ENCODE measurements at places on chromosomes 3 and 15.

- no peak overlapping the region for H3K4me3 ChIP-seq
- H3K27me3 ChIP-seq = peaks cover 7% of the 10 kb centered on the region
- no peak overlapping the region for H3K27ac ChIP-seq
- H3K36me3 ChIP-seq = no peaks in the 10 kb centered on the region
These were observed 74.1 kb upstream of the MNS1 start for GRCh38 chr15:56538901-56539545.

DNA sequence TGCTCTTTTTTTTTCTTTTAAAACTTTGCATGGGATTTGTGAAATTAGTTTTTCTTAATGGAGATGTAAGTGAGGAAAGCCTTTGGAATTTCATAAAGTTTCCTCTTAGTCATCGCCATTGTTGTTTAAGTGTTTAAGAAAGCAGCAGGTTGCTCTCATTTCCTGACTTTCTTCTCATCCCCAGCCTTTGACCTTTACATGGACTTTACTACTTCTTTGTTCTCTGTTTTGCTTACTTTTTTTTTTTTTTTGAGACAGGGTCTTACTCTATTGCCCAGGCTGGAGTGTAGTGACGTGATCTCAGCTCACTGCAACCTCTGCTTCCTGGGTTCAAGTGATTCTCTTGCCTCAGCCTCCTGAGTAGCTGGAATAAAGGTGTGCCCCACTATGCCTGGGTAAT lies 38.6 kb downstream of the FBXL2 start:
- no peak for DNase-seq
- no peak overlapping the region for H3K4me3 ChIP-seq
- H3K27ac ChIP-seq = no peak overlapping the region
- no peaks in the 10 kb centered on the region for H3K36me3 ChIP-seq
- peaks cover 14% of the 10 kb centered on the region for H3K27me3 ChIP-seq

DNA sequence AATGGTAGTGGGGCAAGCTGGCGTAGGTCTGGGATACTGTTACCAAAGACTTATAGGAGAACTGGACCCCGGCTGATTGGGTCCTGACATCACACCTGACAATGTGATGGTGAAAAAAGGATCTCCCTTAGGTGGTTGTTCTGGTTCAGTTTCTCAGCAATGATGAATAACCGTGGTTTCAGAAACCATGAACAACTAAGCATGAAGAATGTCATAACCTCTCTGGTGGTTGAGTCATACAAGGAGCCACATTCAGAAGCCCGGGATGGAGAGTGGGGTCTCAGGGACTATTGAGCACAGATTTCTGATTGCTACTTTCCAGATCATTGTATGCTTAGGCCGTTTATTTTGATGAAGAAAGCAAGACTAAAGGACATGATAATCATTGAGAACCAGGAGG lies 17.4 kb downstream of the GPR160 start:
- H3K4me1 ChIP-seq = peaks cover 37% of the 10 kb centered on the region
- no peaks in the 10 kb centered on the region for H3K27me3 ChIP-seq
- no peaks in the 10 kb centered on the region for H3K36me3 ChIP-seq
- H3K27ac ChIP-seq = no peak overlapping the region
- DNase-seq = no peak

DNA sequence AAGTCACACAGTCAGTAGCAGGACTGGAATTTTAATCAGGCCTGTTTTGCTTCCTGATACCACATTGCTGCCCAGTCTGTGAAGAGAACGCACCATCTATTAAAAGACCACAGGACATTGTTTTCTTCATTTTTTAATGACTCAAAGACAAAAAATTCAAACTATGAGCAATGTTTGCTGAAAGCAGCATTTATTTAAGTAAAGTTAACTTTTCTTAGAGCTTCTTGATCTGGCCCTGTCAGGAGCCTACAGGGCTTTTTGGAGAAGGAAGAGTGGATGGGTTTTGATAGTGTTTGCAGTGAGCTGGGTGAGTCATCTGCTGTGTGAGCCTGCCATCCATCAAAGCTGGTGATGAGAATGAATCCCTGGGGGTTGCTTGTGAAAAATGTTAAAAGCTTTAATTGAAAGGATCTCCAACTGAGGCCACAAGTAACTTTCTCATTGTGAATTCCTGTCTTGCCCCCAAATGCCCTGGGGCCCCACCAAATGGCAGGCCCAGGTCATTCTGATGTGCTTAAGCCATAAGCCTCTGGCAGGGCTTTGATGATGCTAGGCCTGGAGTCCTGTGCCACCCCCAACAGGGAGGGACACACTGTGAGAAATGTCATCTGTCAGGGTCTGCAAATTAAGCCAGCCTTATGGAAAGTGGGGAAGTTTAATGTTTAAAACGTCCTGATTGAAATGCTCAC lies 136.2 kb upstream of the PFN2 start:
- H3K27me3 ChIP-seq = peaks cover 9% of the 10 kb centered on the region
- H3K4me3 ChIP-seq = no peak overlapping the region
- no peak for DNase-seq
- H3K4me1 ChIP-seq = no peaks in the 10 kb centered on the region
- no peaks in the 10 kb centered on the region for H3K36me3 ChIP-seq
- H3K27ac ChIP-seq = no peak overlapping the region

- no peaks in the 10 kb centered on the region for H3K4me1 ChIP-seq
- H3K36me3 ChIP-seq = no peaks in the 10 kb centered on the region
- no peak overlapping the region for H3K27ac ChIP-seq
- H3K4me3 ChIP-seq = no peak overlapping the region
- H3K27me3 ChIP-seq = no peaks in the 10 kb centered on the region
- no peak for DNase-seq
These were observed 2.6 kb upstream of the GNB5 start for GRCh38 chr15:52193791-52194190.

DNA sequence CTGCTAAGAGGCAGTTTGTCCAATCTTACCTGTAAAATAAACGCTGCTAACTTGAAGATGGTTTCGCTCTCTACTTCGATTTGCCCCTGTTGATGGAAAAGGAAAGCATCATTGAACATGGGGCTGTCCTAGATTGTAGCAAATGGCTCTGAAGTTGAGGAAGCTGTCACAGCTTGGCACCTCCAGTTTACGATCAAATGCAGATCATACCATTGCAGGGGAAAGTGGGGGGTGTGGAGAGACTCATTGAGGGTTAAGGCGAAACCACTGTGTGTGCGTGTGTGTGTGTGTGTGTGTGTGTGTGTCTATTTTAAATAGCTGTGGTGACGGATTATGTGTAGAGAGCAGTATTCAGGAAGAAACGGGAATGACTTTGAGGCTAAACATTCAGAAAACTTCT lies 127.6 kb upstream of the LMOD3 start:
- H3K4me3 ChIP-seq = peak overlapping the region; percentile 1
- H3K27me3 ChIP-seq = peaks cover 6% of the 10 kb centered on the region
- peak overlapping the region; percentile 17 for H3K27ac ChIP-seq
- peaks cover 3% of the 10 kb centered on the region for H3K4me1 ChIP-seq
- peak; percentile 9 for DNase-seq

DNA sequence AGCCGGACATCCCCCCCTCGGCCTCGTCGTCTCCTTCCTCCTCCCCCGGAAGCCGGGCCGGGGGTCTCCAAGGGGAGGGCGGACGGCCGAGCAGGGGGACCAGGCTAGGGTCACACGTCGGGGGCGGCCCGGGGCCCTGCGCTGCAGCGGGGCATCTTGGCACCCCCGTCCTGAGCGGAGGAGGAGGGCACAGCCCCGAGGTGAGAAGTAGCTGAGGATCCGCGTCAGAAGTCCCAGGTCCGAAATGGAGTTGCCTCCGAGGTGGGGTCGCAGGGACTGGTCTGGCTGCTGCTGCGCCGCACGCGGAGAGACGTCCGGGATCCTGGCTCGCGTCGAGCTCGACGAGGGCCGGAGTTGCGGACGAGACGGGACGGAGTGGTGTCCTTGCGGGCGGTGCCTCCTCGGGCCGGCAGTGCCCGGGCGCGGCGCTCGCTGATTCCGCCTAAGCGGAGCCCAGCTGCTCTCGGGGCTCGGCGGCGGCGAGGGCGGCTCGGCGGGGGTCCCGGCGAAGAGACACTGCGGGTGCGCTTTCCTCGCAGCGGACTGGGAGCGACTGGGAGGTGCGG lies at the start of gene ADCY5:
Gene ADCY5, minus strand, starts transcription at position 555 of the 566 bp plus-strand sequence. Its CDS starts 545 bp downstream, at position 10.
- H3K27ac ChIP-seq = no peak within 1 kb of the TSS
- H3K4me3 ChIP-seq = no peak within 1 kb of the TSS
- peaks cover 7% of the 10 kb centered on the region for H3K4me1 ChIP-seq
- no peaks in the 10 kb centered on the region for H3K36me3 ChIP-seq
- DNase-seq = no peak

DNA sequence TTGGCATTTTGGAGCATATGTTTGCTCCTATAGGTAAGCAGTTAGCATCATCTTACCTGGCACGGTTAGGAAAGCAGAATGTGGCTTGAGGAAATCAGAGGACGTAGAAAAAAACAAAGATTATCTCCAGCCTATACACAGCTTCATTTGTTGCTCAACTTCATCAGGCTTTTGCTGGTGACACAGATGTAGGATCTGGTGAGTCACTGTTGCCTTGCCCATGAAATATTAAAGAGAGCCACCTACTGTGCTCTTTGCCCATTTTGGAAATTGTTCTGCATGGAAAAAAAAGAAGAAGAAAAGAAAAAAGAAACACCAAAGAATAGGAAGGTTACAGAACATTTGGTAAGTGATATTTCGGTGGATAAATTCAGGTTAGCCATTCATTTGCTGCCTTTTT lies 3.8 kb downstream of the IL1RAP start:
- H3K4me3 ChIP-seq = no peak overlapping the region
- H3K36me3 ChIP-seq = peaks cover 26% of the 10 kb centered on the region
- no peaks in the 10 kb centered on the region for H3K27me3 ChIP-seq
- DNase-seq = no peak

GRCh38 chr15:73161546-73161945 lies 109.3 kb downstream of the NEO1 start:
- no peak for DNase-seq
- H3K27me3 ChIP-seq = peaks cover 4% of the 10 kb centered on the region
- H3K36me3 ChIP-seq = peaks cover 4% of the 10 kb centered on the region
- H3K4me1 ChIP-seq = peaks cover 7% of the 10 kb centered on the region
- H3K4me3 ChIP-seq = no peak overlapping the region
- H3K27ac ChIP-seq = no peak overlapping the region

- no peak overlapping the region for H3K27ac ChIP-seq
- peaks cover 50% of the 10 kb centered on the region for H3K4me1 ChIP-seq
- peak overlapping the region; percentile 69 for H3K4me3 ChIP-seq
- DNase-seq = peak; percentile 46
- peaks cover 15% of the 10 kb centered on the region for H3K27me3 ChIP-seq
These were observed 1.2 kb downstream of the CHST2 start for GRCh38 chr3:143120716-143121240.

- no peaks in the 10 kb centered on the region for H3K36me3 ChIP-seq
- no peak overlapping the region for H3K27ac ChIP-seq
- no peak overlapping the region for H3K4me3 ChIP-seq
- H3K27me3 ChIP-seq = no peaks in the 10 kb centered on the region
- no peaks in the 10 kb centered on the region for H3K4me1 ChIP-seq
These were observed 169.6 kb downstream of the EDEM1 start for GRCh38 chr3:5357089-5357488.

DNA sequence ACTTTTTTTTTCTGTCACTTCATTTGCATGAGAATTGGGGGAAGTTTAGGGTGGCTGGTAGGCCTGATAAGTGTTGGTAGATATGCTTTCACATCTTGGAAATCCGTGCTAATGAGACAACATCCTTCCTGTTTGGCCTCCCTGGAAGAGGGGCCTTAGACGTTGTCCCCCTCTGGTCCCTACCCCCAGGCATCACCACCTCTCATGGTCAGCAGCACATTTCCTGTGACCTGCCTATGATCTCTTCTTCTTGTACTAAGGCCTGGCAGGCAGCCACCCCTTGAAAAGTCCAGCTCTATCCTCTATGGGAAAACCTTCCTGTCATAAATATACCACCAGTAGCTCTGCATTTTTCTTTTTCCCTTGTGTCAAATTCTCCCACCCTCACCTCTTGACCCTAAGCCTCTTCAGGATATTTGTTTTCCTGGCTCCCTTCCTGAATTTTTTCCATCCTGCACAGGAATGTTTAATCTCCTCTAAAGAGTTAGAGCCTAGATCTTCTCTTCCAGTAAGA lies 107.8 kb downstream of the SNRK start:
- H3K27me3 ChIP-seq = no peaks in the 10 kb centered on the region
- DNase-seq = no peak
- no peak overlapping the region for H3K27ac ChIP-seq
- H3K36me3 ChIP-seq = peaks cover 5% of the 10 kb centered on the region
- H3K4me3 ChIP-seq = no peak overlapping the region

- no peak overlapping the region for H3K4me3 ChIP-seq
- no peak for DNase-seq
These were observed 16.4 kb downstream of the UBE2E2 start for GRCh38 chr3:23219552-23219951.

DNA sequence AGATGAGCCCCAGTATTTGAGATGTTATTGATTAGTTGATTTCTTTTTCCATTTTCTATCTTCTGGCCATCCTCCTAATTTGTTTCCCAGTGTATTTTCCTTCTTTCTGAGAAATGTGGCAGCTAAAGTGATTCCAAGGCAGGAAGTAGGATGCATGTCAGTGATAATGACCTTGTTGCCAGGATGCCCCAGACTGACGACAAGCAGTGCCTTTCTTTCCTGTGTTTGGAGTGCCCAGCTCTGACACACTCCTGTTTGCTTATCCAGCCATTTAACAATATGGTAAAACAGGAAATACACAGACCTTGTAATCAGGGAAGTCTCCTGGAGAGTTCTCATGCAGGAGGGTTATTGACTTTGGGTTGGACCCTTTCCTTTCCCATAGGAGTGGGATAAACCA lies 20.4 kb downstream of the TMOD2 start:
- peaks cover 25% of the 10 kb centered on the region for H3K36me3 ChIP-seq
- H3K27me3 ChIP-seq = no peaks in the 10 kb centered on the region
- no peak for DNase-seq
- H3K4me3 ChIP-seq = no peak overlapping the region

DNA sequence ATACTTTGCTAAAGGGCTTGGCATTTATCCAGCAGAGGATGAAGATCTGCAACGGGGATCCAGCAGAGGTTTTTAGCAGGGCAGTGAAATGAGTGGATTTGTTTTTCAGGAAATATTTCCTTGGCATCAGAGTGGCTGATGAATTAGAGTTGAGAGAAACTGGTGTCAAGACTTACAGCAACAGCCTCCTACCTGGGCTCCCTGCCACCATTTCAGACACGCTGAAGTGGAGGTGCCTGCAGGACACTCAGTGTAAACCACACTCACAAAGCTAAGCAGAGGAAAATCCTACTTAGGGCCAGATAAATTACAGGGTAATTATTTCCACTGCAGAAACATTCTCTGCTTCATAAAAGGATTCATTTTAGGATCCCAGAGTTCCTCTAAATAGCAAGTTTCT lies 519.7 kb downstream of the FGF12 start:
- H3K27ac ChIP-seq = no peak overlapping the region
- no peaks in the 10 kb centered on the region for H3K4me1 ChIP-seq
- DNase-seq = no peak

GRCh38 chr3:18767756-18768303 lies 342.7 kb upstream of the SATB1 start:
- H3K4me1 ChIP-seq = peaks cover 34% of the 10 kb centered on the region
- H3K36me3 ChIP-seq = no peaks in the 10 kb centered on the region
- no peaks in the 10 kb centered on the region for H3K27me3 ChIP-seq
- no peak overlapping the region for H3K27ac ChIP-seq
- DNase-seq = no peak

GRCh38 chr3:121918779-121919483 lies 24.7 kb downstream of the SLC15A2 start:
- no peaks in the 10 kb centered on the region for H3K27me3 ChIP-seq
- H3K4me3 ChIP-seq = no peak overlapping the region
- no peak overlapping the region for H3K27ac ChIP-seq
- peaks cover 5% of the 10 kb centered on the region for H3K36me3 ChIP-seq
- DNase-seq = no peak
- no peaks in the 10 kb centered on the region for H3K4me1 ChIP-seq

GRCh38 chr3:54358316-54358715 lies 236.0 kb downstream of the CACNA2D3 start:
- no peaks in the 10 kb centered on the region for H3K36me3 ChIP-seq
- no peak overlapping the region for H3K4me3 ChIP-seq
- no peak overlapping the region for H3K27ac ChIP-seq
- no peaks in the 10 kb centered on the region for H3K4me1 ChIP-seq
- H3K27me3 ChIP-seq = no peaks in the 10 kb centered on the region
